Naive thymus-derived CD8-positive, alpha-beta T cell (primary cell): ENCODE measurements at places on chromosomes 13 and 19.
A peak's percentile ranks its signal among the peaks of the same experiment; 100 is the strongest.

- no peaks in the 10 kb centered on the region for H3K36me3 ChIP-seq
- H3K27me3 ChIP-seq: peaks cover 4% of the 10 kb centered on the region
- H3K4me1 ChIP-seq: no peaks in the 10 kb centered on the region
- no peak overlapping the region for H3K27ac ChIP-seq
- DNase-seq: no peak
- H3K4me3 ChIP-seq: no peak overlapping the region
Observed at GRCh38 chr13:91659256-91660075, 261.0 kb downstream of the GPC5 start.

- H3K4me1 ChIP-seq: peaks cover 14% of the 10 kb centered on the region
- no peaks in the 10 kb centered on the region for H3K36me3 ChIP-seq
- H3K27ac ChIP-seq: no peak overlapping the region
- no peak overlapping the region for H3K4me3 ChIP-seq
Observed at GRCh38 chr19:19262190-19263057, 10.7 kb downstream of the TM6SF2 start.

- no peak for DNase-seq
- no peaks in the 10 kb centered on the region for H3K36me3 ChIP-seq
- peaks cover 5% of the 10 kb centered on the region for H3K27me3 ChIP-seq
- no peak overlapping the region for H3K4me3 ChIP-seq
- H3K4me1 ChIP-seq: peaks cover 11% of the 10 kb centered on the region
Observed at GRCh38 chr13:27728271-27728670, 64.0 kb upstream of the GSX1 start.

DNA sequence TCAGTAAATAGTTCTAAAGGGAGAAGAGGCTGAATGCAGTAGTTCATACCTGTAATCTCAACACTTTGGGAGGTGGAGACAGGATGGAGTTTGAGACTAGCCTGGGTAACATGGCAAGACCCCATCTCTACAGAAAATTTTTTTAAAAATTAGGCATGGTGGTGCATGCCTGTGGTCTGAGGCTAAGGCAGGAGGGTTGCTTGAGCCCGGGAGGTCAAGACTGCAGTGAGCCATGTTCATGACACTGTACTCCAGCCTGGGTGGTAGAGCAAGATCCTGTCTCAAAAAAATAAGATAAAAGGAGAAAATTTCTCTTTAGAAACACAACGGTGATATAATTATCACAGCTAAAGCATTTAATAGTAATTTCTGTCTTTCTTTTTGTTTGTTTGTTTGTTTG is 57.1 kb downstream of the SIPA1L3 start:
- no peak overlapping the region for H3K4me3 ChIP-seq
- H3K4me1 ChIP-seq: peaks cover 9% of the 10 kb centered on the region
- no peak for DNase-seq
- H3K27me3 ChIP-seq: no peaks in the 10 kb centered on the region
- peaks cover 15% of the 10 kb centered on the region for H3K36me3 ChIP-seq

DNA sequence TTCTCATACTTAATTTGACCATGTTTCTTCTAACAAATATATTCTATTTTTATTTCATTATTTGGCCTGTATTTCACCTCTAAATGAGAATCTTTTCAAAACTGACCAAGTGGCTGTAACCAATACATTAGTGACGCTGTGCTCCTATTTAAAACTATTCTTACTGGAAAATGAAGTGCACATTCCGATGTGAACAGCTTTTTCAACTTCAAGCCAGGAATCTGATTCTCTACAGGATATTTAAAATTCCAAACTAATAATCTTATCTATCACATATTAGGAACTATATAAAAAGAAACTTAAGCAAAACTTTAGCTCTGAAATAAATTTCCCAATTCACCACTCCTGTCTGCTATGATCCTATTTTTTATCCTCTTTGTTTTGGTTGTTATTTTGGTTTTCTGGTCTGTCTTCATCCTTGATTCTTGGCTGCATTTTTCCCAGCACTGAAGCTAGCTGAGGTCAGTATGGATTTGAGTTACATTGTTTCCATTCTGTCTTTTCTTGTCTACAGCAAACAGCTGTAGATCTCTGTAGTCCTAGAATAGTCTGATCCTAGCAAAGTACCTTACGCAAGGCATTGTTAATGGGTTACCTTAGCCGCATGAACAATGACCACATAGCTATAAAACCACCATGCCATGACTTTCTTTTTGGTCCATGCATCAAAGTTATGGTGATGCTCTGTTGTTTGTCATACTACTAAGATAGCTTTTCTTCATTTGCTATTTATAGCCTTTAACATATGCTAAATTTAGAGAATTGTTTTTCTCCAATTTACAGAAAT is 748.6 kb upstream of the SPRY2 start:
- no peak overlapping the region for H3K4me3 ChIP-seq
- H3K4me1 ChIP-seq: no peaks in the 10 kb centered on the region
- no peaks in the 10 kb centered on the region for H3K27me3 ChIP-seq
- no peak overlapping the region for H3K27ac ChIP-seq
- no peaks in the 10 kb centered on the region for H3K36me3 ChIP-seq

GRCh38 chr13:112140366-112140765 is 73.4 kb downstream of the SOX1 start:
- H3K36me3 ChIP-seq: no peaks in the 10 kb centered on the region
- no peaks in the 10 kb centered on the region for H3K4me1 ChIP-seq
- peaks cover 34% of the 10 kb centered on the region for H3K27me3 ChIP-seq

GRCh38 chr19:58229255-58229639 is 533 bp downstream of the ZNF544 start:
- DNase-seq: no peak
- peaks cover 59% of the 10 kb centered on the region for H3K36me3 ChIP-seq
- no peaks in the 10 kb centered on the region for H3K27me3 ChIP-seq
- H3K4me3 ChIP-seq: peak overlapping the region; percentile 95
- H3K4me1 ChIP-seq: peaks cover 21% of the 10 kb centered on the region
- peak overlapping the region; percentile 46 for H3K27ac ChIP-seq

DNA sequence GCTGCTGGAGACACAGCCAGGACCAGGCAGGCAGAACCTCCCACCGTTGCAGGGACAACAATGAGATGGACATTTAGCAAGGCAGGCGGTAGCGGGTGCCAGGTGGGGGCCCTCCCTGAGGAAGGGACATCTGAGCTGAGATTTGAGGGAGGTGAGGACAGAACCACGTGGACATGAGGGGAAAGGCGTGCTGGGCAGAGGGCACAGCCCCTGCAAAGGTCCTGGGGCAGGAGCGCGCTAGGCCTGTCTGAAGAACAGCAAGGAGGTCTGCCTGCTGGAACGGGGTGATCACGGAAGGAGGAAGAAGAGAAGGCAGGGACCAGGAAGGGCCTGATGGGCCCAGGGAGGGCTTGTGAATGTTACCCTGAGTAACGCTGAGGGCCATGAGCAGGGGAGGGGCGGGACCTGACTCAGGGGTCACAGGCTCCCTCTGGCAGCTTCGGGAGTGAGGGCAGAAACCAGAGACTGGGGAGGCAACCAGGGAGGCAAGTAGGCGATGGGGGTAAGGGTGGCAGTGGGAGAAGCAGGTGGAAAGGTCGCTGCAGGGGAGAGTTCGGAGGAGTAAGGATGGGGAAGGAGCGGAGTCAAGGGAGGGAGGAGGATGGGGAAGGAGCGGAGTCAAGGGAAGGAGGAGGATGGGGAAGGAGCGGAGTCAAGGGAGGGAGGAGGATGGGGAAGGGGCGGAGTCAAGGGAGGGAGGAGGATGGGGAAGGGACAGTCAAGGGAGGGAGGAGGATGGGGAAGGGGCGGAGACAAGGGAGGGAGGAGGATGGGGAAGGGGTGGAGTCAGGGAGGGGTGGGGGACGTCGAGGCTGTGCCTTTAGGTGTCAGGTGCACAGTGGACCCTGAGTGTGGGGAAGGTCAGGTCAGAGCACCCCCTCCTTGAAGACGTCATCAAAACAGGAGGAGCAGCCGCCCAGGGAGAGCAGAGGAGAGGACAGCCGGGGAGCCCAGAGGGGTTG is 15.7 kb upstream of the B3GNT3 start:
- peaks cover 16% of the 10 kb centered on the region for H3K4me1 ChIP-seq
- no peak for DNase-seq
- H3K4me3 ChIP-seq: no peak overlapping the region
- H3K27me3 ChIP-seq: no peaks in the 10 kb centered on the region

DNA sequence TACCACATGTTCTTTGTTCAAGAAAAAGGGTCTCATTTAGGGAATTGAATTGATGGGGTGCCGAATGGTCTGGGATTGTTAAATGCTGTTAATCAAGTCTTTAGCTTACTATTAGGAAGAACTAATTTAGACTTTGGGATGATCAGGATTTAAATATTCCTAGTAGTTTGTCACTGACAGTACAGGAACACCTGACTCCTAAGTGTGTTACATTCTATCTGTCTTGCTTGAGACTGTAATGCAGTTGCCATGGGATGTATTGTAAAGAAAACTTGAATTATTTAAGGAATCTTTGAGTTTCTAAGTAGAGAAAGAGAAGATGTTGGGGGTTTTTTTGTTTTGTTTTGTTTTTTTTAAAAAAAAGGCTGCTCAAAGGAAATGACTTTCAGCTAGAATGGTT is 17.8 kb upstream of the KCTD4 start:
- no peak overlapping the region for H3K4me3 ChIP-seq
- H3K4me1 ChIP-seq: peaks cover 13% of the 10 kb centered on the region
- no peaks in the 10 kb centered on the region for H3K27me3 ChIP-seq
- no peak overlapping the region for H3K27ac ChIP-seq
- DNase-seq: no peak

DNA sequence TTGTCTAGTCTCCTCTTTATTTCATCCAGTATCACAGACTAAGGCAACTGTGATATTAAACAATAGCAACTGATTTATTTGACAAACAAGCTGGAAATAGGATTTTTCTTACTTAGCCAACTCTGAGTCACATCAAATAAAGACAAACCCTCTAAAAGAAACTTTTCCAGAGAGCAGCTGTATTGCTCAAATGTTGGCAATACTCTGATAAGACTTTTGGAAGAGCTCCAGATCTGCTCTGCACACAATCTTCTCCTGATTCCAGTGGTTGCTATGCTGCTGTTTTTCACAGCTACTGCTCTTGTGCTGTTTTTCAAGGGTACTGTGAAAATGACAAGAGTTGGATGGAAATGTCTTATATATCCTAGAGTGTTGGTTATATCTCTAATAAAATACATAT is 1479.2 kb downstream of the SLITRK5 start:
- no peak overlapping the region for H3K27ac ChIP-seq
- no peaks in the 10 kb centered on the region for H3K36me3 ChIP-seq
- no peak for DNase-seq
- H3K4me3 ChIP-seq: no peak overlapping the region
- H3K27me3 ChIP-seq: no peaks in the 10 kb centered on the region
- H3K4me1 ChIP-seq: no peaks in the 10 kb centered on the region

DNA sequence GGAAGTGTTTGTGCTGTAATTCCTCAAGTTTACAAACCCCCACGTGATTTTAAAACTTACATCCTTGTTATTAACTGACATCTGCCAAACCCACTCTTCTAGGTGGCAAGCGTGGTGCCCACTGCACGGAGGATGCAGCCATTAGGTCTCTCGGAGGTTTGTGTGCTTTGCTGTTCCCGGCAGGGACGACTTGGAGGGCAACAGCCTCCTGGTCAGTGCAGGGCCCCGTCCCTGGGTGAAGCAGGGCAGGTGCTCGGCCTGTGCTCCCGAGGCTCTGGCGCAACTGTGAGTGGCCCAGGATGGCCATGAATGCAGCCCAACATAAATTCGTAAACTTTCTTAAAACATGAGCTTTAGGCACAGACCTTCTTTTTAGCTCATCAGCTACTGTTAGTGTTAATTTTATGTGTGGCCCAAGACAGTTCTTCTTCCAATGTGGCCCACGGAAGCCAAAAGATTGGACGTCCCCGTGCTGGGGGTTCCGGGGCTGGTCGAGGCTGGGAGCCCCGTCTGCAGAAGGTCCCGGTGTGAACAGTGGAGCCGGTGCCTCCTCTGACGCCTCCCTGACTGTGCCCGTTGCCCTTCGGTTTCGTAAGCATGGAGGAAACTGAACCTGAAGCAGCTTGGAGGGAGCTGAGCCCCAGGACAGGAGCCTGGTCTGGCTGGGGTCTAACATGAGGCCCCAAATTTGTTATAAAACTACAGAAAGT is 11.9 kb downstream of the GAS6 start:
- no peak overlapping the region for H3K27ac ChIP-seq
- no peak for DNase-seq
- no peak overlapping the region for H3K4me3 ChIP-seq
- H3K36me3 ChIP-seq: no peaks in the 10 kb centered on the region
- peaks cover 15% of the 10 kb centered on the region for H3K27me3 ChIP-seq

DNA sequence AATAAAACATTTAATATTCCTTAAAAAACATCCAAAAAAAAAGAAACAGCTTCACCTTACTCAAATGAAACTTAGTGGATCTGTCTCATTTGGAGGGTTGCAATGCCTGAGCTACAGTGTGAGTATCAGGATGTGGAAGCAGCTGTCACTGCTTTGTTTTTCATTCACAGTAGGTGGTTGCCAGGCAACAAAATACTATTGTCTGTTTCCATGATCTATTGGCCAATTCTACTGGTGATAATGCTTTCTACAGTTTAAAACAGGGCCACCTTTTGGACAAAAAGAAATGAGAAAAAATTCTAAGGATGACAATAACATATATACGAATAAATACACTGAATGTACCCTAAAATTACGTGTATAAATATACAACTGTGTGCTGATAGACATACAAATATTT is 3.0 kb downstream of the ENOX1 start:
- H3K4me3 ChIP-seq: no peak overlapping the region
- no peaks in the 10 kb centered on the region for H3K36me3 ChIP-seq
- no peak overlapping the region for H3K27ac ChIP-seq
- peaks cover 27% of the 10 kb centered on the region for H3K27me3 ChIP-seq
- no peaks in the 10 kb centered on the region for H3K4me1 ChIP-seq

- no peak for DNase-seq
- peaks cover 4% of the 10 kb centered on the region for H3K4me1 ChIP-seq
- H3K27ac ChIP-seq: no peak within 1 kb of the TSS
- H3K36me3 ChIP-seq: no peaks in the 10 kb centered on the region
- H3K27me3 ChIP-seq: peaks cover 58% of the 10 kb centered on the region
- H3K4me3 ChIP-seq: peak within 1 kb of the TSS; percentile 52
Observed at GRCh38 chr13:96089749-96090239, at the start of gene HS6ST3. Gene HS6ST3, plus strand, starts transcription at chr13:96090107.

- no peaks in the 10 kb centered on the region for H3K36me3 ChIP-seq
- no peaks in the 10 kb centered on the region for H3K4me1 ChIP-seq
- no peaks in the 10 kb centered on the region for H3K27me3 ChIP-seq
- no peak overlapping the region for H3K27ac ChIP-seq
Observed at GRCh38 chr13:53513226-53513625, 484.6 kb downstream of the OLFM4 start.

DNA sequence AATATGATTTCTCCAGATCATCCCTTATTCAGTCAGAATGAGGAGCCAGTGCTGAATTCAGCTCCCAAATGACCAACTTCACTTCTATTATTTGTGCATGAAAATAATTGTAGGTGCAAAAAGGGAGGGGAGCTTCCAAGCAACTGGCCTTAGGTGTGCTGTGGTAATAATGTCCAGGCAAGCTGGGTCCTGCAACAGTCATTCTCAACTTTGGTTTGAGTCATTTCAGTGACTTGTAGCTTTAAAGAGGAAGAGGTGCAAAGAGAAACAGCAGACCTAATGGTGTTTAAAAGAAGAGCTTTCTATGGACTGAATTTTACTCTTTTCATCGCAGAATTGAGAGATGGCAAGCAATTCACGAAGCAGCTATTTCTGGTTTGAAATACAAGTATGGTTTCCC is 29.2 kb upstream of the FGF9 start:
- H3K27me3 ChIP-seq: no peaks in the 10 kb centered on the region
- no peak overlapping the region for H3K27ac ChIP-seq
- H3K36me3 ChIP-seq: no peaks in the 10 kb centered on the region
- DNase-seq: no peak
